ENCODE measurements at places on chromosomes 5 and 9.

DNA sequence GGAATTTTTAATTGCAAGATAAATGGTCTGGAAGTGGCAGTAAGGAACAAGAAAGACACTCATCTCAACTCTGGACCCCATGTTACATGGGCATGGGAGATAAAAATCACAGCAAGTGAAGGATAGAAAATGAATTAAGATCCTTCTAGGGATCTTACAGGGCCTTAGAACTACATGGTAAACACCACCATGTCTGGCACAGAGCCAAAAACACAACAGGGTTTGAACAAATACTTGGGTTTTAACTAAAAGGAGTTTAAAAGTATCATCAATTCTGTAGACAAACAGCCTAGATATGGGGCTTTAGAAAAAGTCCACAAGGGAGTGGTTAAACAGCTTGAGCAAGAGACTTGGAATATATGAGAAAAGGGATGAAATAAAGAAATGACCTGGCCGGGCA lies 366.4 kb downstream of the ARL15 start:
- H3K4me1 ChIP-seq = no peaks in the 10 kb centered on the region
- H3K27ac ChIP-seq = no peak overlapping the region
- H3K27me3 ChIP-seq = no peaks in the 10 kb centered on the region

GRCh38 chr9:109953813-109954497 lies 174.0 kb downstream of the PALM2AKAP2 start:
- no peak overlapping the region for H3K27ac ChIP-seq
- H3K4me1 ChIP-seq = no peaks in the 10 kb centered on the region
- H3K4me3 ChIP-seq = no peak overlapping the region

DNA sequence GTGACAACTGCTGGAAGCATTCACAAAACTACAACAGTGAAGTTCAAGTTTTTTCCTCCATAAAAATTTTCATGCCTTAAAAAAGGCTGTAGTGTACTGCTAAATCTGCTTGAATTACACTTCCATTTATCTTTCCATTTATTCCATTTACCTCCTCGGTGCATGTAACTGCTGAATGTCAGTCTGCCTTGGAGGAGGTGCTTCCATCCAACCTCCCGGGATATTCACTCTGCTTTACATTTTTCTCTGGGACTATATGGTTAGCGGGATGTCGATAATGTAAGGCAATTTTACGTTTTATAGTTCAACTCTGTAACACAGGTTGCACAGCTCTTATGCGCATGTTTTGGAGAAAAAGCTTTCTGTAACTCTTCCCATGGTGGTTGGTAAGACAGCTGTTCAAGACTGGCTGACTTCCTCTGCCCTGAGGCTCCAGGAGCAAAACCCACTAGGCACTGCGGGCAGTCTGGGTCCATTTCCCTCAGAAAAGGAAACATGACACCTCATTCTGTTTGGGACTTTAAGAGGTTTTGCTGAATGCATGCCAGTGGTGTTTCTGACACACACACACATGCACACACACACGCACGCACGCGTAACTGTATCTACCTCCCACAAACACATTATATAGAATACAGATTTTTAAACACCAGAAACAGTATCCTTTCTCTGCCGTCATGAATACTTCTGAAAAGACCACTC lies 66.1 kb downstream of the SPTLC1 start:
- H3K4me1 ChIP-seq = no peaks in the 10 kb centered on the region
- H3K4me3 ChIP-seq = no peak overlapping the region
- H3K27ac ChIP-seq = no peak overlapping the region
- H3K27me3 ChIP-seq = no peaks in the 10 kb centered on the region
- peaks cover 27% of the 10 kb centered on the region for H3K36me3 ChIP-seq

- H3K4me3 ChIP-seq = no peak overlapping the region
- H3K27me3 ChIP-seq = no peaks in the 10 kb centered on the region
- H3K4me1 ChIP-seq = peaks cover 66% of the 10 kb centered on the region
- peak; percentile 83 for DNase-seq
- H3K36me3 ChIP-seq = peaks cover 4% of the 10 kb centered on the region
- no peak overlapping the region for H3K27ac ChIP-seq
Measured at GRCh38 chr5:136057401-136058038, 28.7 kb downstream of the TGFBI start.

- no peak overlapping the region for H3K27ac ChIP-seq
- H3K4me3 ChIP-seq = no peak overlapping the region
- H3K4me1 ChIP-seq = no peaks in the 10 kb centered on the region
- DNase-seq = no peak
- H3K27me3 ChIP-seq = no peaks in the 10 kb centered on the region
- no peaks in the 10 kb centered on the region for H3K36me3 ChIP-seq
Measured at GRCh38 chr5:82734347-82734746, 342.8 kb downstream of the TMEM167A start.

DNA sequence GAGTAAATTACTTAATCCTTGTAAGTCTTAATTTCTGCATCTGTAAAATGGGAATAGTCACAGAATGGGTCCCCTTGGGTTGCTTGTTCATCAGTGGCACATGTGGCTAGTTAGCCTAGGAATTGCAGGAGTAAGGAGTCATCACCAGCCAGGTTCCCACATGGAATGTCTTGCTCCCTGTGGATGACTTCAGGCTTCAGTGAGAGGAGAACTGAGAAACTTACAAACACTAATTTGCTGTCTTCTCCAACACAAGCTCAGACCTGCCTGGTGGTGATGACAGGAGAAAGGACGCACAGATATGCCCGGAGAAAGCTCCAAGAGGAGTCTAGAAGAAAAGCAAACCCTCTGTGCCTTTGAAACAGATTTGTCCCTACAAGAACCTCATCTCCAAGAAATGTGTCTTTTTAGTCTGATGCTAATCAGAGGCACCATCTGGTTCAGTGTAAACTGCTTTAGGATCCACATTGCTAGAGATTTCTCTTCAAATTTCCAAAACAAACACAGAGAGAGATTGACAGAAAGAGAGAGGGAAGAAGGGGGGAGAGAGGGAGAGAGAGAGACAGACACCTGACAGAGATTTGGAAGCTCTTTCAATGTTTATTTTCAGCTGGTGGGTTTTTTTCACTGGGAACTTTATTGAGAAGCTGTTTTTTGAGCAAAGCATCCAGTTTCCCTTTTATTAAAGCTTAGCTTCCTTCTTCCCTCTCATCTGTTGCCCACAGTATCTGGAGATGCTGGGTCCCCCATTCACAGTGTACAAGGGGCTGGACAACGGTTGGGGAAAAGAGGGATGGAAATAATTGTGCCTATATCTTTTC lies 128.3 kb downstream of the DOCK2 start:
- no peaks in the 10 kb centered on the region for H3K4me1 ChIP-seq
- H3K27me3 ChIP-seq = no peaks in the 10 kb centered on the region
- DNase-seq = no peak
- H3K4me3 ChIP-seq = no peak overlapping the region
- no peaks in the 10 kb centered on the region for H3K36me3 ChIP-seq

GRCh38 chr9:14957109-14957508 lies 46.9 kb upstream of the FREM1 start:
- no peaks in the 10 kb centered on the region for H3K4me1 ChIP-seq
- no peaks in the 10 kb centered on the region for H3K36me3 ChIP-seq
- no peak overlapping the region for H3K4me3 ChIP-seq
- H3K27me3 ChIP-seq = no peaks in the 10 kb centered on the region
- no peak overlapping the region for H3K27ac ChIP-seq
- DNase-seq = no peak

GRCh38 chr9:104838958-104839357 lies 75.0 kb downstream of the NIPSNAP3B start:
- DNase-seq = no peak
- peaks cover 18% of the 10 kb centered on the region for H3K36me3 ChIP-seq
- H3K27me3 ChIP-seq = no peaks in the 10 kb centered on the region
- no peak overlapping the region for H3K4me3 ChIP-seq
- no peaks in the 10 kb centered on the region for H3K4me1 ChIP-seq

DNA sequence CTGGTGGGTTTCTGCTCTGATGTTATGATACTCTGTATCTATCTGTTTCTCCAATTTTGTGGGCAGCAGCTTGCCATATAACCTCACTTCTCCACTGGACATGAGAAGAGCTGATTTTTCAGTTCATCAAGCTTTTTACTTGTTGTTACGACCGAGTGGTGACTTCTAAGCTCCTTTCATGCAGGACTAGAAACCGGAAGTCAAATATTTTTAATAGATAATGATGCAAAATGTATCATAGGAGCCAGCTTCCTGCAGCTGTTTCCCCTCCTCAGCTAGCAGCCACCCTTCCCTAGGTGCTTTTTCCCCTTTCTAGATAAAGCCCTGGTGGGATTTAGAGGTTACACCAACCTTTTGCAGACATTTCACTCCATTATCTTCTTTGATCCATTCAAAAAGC lies 17.0 kb upstream of the ADAM19 start:
- H3K27me3 ChIP-seq = peaks cover 3% of the 10 kb centered on the region
- H3K4me1 ChIP-seq = no peaks in the 10 kb centered on the region
- no peaks in the 10 kb centered on the region for H3K36me3 ChIP-seq
- H3K4me3 ChIP-seq = no peak overlapping the region

GRCh38 chr9:118665226-118665919 lies 703.9 kb downstream of the BRINP1 start:
- H3K27me3 ChIP-seq = no peaks in the 10 kb centered on the region
- H3K4me3 ChIP-seq = no peak overlapping the region
- no peaks in the 10 kb centered on the region for H3K36me3 ChIP-seq
- H3K4me1 ChIP-seq = no peaks in the 10 kb centered on the region
- no peak for DNase-seq

DNA sequence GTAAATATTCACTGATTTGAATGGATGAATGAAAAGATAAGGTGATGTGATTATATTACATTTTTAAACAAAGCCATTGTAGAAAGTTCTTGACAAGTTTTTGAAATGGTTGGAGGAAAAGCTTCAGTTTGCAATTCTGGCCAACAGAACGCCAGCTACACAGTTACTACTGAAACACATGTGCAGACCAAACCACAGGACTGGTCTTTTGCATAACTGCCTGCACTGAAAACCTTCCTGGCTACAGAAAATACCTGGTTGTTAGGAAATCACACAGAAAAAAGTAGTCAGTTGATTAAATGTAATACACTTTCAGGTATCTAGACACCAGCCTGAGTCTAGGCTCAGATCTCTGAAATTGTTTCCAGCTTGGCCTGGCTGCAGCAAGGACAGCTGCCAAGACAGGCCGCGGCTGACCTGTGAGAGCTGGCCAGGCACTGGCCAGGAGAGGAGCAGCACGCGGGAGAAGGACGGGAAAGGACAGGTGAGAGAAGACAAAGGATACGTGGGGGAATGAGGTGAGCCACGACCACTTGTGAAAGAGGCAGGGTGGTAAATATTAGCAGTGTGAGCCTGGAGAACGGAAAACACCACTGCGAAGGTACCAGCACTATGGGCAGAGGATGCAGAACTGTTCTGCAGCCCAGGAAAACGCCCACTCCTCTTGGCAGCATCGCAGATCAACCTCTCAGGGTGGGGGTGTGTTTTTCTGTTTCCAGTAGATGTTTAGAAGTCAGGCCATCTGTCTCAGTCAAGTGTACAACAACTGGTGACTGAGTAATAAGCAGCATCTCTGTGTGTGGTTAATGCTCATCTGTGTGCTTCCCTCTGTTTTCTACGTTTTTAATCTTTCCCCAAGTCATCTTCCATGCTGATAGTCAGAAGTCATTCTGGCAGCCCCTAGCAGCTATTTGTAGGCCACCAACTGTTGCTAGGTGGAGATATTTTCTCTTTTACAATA lies 137.4 kb downstream of the SCAMP1 start:
- H3K4me3 ChIP-seq = no peak overlapping the region
- no peak overlapping the region for H3K27ac ChIP-seq
- H3K27me3 ChIP-seq = no peaks in the 10 kb centered on the region
- H3K4me1 ChIP-seq = peaks cover 10% of the 10 kb centered on the region
- H3K36me3 ChIP-seq = peaks cover 5% of the 10 kb centered on the region

- no peak overlapping the region for H3K27ac ChIP-seq
- H3K4me1 ChIP-seq = no peaks in the 10 kb centered on the region
- H3K36me3 ChIP-seq = no peaks in the 10 kb centered on the region
- DNase-seq = peak; percentile 32
Measured at GRCh38 chr5:103217101-103217500, 41.5 kb upstream of the MACIR start.

GRCh38 chr5:32027717-32028458 lies 146.2 kb downstream of the GOLPH3 start:
- peak; percentile 97 for DNase-seq
- no peaks in the 10 kb centered on the region for H3K27me3 ChIP-seq
- peaks cover 31% of the 10 kb centered on the region for H3K4me1 ChIP-seq
- H3K36me3 ChIP-seq = no peaks in the 10 kb centered on the region
- H3K27ac ChIP-seq = peak overlapping the region; percentile 76

DNA sequence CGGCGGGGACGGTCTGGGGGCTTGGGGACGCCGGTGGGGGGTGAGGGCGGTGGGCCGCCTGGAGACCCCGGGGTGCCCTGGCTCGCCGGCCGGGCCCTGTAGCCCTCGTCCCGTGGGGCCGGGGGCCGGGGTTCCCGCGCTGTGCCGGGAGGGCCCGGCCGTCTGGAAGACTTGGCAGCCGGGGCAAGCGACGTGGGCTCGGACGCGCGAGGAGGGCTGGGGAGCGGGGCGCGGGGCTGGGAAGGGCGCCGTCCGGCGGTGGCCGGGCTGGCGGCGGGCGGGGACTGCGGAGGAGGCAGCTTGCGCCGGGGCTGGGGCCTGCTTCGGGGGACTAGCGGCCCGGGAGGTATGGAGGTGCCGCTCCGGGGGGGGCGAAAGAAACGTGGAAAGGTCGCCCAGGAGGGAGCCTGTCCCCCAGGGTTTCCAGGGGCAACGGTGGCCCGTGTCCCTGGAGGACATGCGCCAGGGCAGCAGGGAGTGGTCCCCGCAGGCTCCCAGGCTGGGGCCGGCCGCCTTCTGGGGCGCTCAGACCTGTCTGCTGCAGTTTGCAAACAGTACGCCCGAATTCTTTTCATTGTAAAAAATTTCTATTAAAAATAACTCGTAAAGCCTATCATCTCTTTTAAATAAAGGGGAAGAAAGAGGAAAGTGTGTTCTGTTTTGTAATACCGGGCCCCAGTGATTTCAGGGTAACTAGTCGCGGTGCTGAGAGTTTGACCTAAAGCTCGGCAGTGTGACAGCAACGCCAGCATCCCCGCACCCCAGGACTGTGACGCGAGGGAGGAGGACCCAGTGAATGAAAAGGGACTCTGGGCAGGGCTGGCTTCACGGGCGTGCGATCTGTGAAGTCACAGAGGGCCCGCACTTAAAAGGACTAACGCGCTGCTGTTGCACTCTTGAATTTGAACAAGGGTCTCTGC lies 752 bp upstream of the ANKH start:
- no peaks in the 10 kb centered on the region for H3K36me3 ChIP-seq
- peak; percentile 75 for DNase-seq

- no peak overlapping the region for H3K4me3 ChIP-seq
- no peaks in the 10 kb centered on the region for H3K27me3 ChIP-seq
- DNase-seq = no peak
- H3K4me1 ChIP-seq = no peaks in the 10 kb centered on the region
- peaks cover 14% of the 10 kb centered on the region for H3K36me3 ChIP-seq
Measured at GRCh38 chr5:72363166-72363802, 43.1 kb downstream of the PTCD2 start.

DNA sequence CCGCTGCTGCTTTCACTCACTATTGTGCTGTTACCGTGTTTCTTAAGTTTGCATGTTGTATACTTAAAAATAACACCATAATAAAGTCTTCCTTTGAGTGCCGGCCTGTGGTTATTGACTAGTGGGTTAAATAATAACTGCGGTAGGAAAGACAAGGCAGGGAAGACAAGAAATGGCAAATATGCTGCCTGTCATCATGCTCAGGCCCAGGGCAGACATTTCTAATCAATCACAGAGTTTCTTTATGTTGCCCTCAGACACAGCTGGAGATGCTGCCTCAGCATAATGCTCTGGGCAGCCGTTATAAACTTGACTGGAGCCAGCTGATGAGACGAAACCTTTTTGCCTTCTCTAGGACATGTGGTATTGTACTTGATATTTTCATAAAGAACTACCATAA lies 215.0 kb downstream of the GAPVD1 start:
- no peak overlapping the region for H3K4me3 ChIP-seq
- DNase-seq = peak; percentile 34
- peaks cover 10% of the 10 kb centered on the region for H3K4me1 ChIP-seq
- H3K27ac ChIP-seq = no peak overlapping the region

All from lung (tissue), 17 donors.